Astrocyte (in vitro differentiated cells and primary cell): ENCODE measurements at places on chromosomes 5 and 9. TPM values are rescaled to one million over a fixed set of nuclear protein-coding genes. Genes with fewer than 3 reads are reported as not detected.

The LCN9 gene
- total RNA-seq, result 2.1 and 4.8 TPM in 2 replicates

The CCNG1 gene
- total RNA-seq, result 185 and 214 TPM in 2 replicates

The TMEFF1 gene
- total RNA-seq, result 10.3 and 14.8 TPM in 2 replicates

The EXOSC2 gene
- total RNA-seq, result 21.0 and 28.1 TPM in 2 replicates

The PPP1R26 gene
- 10.6 and 11.3 TPM in 2 replicates for total RNA-seq

The CARD6 gene
- total RNA-seq, result 0.96 and 1.0 TPM in 2 replicates

The NEURL1B gene
- total RNA-seq, result 7.5 and 9.8 TPM in 2 replicates

The FRMPD1 gene
- total RNA-seq, result 0.05 and 0.07 TPM in 2 replicates

The HACD4 gene
- total RNA-seq, result 1.9 and 2.1 TPM in 2 replicates

The KCNV2 gene
- not detected in 2 replicates for total RNA-seq

The CTXN3 gene
- not detected in 2 replicates for total RNA-seq

The FOXD4L5 gene
- total RNA-seq, result 0.11 TPM in 1 of 2 replicates, not detected in the other

The SLCO6A1 gene
- not detected in 2 replicates for total RNA-seq

The DMRT2 gene
- total RNA-seq, result 0.17 and 0.18 TPM in 2 replicates

The ITK gene
- total RNA-seq, result 0.48 and 0.67 TPM in 2 replicates

The QRFP gene
- total RNA-seq, result not detected in 2 replicates

The OGN gene
- not detected in 2 replicates for total RNA-seq

The B4GALT1 gene
- 93.1 and 103 TPM in 2 replicates for total RNA-seq

The FLT4 gene
- total RNA-seq, result 3.7 and 7.2 TPM in 2 replicates

The GPR151 gene
- not detected in 2 replicates for total RNA-seq

The TCF7 gene
- 2.6 TPM in 2 replicates for total RNA-seq

The CNTNAP3B gene
- total RNA-seq, result 2.6 and 3.6 TPM in 2 replicates

The ZDHHC11B gene
- total RNA-seq, result 0.23 and 0.29 TPM in 2 replicates

The HAPLN1 gene
- 45.0 and 71.9 TPM in 2 replicates for total RNA-seq

The SH3GL2 gene
- total RNA-seq, result 0.16 TPM in 1 of 2 replicates, not detected in the other

The ALDH1A1 gene
- 1.5 and 2.1 TPM in 2 replicates for total RNA-seq
